Kidney (tissue), 22 donors: ENCODE measurements at places on chromosomes 12 and 14. TPM values are rescaled to one million over a fixed set of nuclear protein-coding genes. Genes with fewer than 3 reads are reported as not detected.

GRCh38 chr12:80107221-80107620 is 7.9 kb downstream of the OTOGL start:
- no peak for DNase-seq

DNA sequence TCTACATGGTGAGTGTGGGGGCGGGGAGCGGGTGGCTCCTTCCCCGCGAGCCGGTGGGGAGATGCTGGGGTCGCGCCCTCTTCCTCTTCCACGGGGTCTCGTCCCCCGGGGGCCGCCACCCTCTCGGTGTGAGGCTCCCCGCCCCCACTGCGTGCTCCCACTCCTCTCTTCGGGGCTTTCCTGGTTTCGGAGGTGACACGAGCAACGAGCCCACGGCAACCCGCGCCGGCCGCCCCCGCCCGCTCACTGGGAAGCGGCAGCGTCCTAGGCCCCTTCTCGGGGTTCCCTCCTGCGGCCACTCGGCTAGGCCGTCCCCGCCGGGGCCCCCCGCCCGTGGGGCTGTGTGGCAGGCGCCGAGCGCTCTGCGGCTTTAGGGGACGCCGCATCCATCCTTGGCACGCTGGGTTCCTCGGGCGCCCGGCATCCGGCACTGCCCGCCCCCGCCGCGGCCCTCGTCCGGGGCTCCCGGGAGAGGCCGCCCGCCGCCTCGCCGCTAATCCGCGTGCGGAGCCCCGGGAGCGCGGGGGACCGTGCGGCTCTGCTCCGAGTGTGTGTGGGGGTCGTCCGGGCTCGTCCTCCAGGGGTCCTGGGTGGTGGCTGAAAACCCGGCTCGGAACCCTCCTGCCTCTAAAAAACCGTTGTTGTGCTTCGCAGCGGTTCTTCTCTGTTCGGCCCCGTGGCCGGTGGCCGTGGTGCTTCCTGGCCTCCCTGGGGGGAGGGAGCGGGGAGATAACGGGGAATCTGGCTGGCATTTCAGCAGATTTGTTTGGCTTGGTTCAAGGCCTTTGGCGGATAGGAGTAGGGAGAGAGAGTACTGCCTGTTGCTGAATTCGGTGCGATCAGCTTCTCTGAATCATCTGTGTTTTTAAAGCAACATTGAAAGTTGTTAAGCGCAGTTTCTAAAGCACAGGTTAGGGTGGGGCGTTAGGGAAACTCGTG is 1.0 kb downstream of the PCNX1 start:
- DNase-seq = peak; percentile 87

- no peak for DNase-seq
Measured at GRCh38 chr14:22583994-22584393, 5.0 kb downstream of the DAD1 start.

GRCh38 chr12:21138016-21138415 is 7.0 kb downstream of the SLCO1B1 start:
- DNase-seq = no peak

Gene SMIM41
- total RNA-seq = 0.31 TPM

Gene NEUROD4
- total RNA-seq = not detected
